ENCODE measurements at places on chromosomes 11 and 22.

DNA sequence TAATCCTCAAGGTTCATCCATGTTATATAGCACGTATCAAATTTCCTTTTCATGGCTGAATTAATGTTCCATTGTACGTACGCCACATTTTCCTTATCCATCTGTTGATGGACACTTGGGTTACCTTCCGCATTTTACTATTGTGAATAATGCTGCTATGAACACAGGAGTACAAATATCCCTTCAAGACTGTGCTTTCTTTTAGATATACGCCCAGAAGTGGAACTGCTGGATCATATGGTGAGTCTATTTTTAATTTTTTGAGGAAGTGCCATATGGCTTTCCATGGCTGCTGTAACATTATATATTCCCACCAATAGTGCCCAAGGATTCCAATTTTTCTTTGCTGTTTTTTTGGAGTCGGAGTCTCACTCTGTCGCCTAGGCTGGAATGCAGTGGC lies 6.0 kb downstream of the MRPL40 start:
- no peak for DNase-seq

DNA sequence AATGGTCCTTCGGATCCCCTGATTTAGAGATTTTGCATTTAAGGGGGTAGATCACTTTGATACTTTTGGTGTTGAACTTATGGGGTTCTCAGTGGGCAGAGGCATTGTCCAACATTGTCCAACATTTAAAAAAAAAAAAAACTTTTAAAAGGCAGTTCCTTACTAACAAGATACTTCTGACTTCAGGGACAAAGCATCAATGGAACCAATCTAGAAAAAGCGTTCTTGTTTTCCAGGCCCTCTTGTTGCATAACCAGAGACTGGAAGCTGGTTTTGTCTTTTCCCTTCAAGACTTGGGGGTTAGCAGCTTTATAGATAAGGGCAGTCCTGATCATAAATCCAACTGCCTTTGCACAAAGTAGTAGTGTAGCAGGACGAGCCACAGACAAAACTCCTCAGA lies 40.4 kb downstream of the ACER3 start:
- DNase-seq, result no peak

- DNase-seq, result no peak
Observed at GRCh38 chr11:123694551-123694950, 40.1 kb upstream of the SCN3B start.

DNA sequence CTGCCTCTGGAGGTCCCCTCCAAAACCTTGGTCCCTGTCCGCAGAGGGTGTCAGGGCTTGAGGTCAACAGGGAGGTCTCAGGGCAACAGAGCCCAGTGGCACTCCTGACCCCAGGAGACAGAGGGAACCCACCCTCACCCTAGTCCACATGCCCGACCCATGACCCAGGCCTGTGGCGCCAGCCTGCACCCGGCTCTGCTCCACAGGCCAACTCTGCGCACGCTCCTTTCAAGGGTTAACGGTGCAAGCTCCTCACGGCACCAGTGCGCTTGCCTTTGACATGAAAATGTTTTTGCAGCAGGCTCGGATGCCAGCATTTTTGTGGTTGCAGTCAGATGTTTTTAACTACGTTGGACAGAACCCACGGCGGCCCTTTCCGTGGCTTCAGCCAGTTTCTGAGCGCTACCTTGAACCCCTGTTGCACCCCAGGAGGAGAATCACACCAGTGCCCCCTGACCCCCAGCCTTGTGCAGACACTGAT lies 68.6 kb downstream of the CDKN1C start:
- peak; percentile 86 for DNase-seq

DNA sequence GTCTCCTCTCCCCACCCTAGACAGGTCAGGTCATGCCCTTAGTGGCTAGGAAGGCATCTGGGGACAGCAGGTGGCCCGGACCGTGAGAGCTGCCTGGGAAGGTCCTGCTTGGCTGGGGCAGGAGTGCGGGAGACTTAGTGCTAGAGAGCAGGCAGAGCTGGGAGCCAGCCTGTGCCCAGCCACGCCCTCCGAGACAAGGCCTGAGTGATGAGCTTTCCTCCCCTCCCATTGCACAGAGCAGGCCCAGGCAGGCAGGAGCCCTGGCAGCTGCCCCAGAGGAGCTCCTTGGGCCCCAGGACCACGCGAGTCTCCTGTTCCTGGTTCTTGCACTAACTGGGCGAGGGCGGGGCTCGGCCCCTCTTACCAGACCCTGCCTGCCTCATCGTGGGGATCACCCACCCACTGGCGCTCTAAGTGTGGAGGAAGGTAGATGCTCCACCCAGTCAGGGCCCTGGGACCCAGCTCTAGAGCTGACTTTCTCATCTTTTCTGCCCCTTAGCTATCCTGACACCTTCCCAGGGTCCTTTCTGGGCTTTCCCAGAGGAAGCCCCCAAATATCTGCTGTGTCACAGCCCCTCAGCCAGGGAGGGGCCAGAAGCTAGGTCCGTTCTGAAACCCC lies 44.9 kb downstream of the MACROD1 start:
- DNase-seq, result peak; percentile 18

GRCh38 chr11:111477898-111478297 lies 34.3 kb downstream of the BTG4 start:
- no peak for DNase-seq

DNA sequence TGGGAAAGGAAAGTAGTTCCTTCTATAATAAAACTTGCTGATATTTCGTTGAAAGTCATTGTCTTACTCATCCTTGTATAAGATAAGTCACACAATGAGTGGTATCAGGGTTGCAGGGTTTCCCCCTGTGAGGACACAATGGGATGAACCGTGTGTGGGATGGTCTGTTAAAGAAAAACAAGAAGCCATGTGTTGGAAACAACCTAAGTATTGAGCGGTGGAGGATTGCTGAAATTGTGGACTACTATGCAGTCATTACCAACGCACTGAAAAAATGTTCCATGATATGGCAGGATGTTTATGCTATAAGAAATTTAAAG lies 28.6 kb downstream of the PTPRJ start:
- DNase-seq, result no peak

DNA sequence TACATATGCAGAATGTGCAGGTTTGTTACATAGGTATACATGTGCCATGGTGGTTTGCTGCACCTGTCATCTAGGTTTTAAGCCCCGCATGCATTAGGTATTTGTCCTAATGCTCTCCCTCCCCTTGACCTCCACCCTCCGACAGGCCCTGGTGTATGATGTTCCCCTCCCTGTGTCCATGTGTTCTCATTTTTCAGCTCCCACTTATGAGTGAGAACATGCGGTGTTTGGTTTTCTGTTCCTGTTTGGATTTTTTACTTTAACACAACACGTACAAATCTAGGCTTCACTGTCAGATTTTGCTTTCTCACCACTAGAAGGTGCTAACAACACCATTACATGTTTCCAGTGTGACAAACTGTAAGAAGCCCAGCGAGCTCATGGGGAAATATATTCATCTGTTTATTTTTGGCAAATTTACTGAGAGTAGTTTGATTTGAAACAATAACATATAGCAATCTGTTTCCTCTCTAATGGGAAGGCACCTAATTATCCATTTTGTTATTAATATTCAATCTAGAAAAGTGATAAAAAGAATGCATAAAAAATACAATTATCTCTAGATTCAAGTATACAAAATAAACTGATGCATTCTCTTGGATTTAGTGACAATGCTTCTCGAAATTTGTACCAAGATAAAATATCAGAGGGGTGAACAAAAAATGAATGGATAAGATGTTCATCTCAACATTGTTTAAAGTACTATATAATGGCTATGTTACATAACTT lies 23.2 kb upstream of the BIRC3 start:
- DNase-seq, result peak; percentile 55

GRCh38 chr11:110376711-110377324 lies 52.9 kb upstream of the FDX1 start:
- DNase-seq, result peak; percentile 77

GRCh38 chr11:128582496-128583366 lies 4.6 kb downstream of the ETS1 start:
- peak; percentile 92 for DNase-seq

Measured in AG08395 (cell line).